Esophagus muscularis mucosa (tissue), 4 donors: ENCODE measurements at places on chromosomes 1 and 21. TPM values are rescaled to one million over a fixed set of nuclear protein-coding genes. Genes with fewer than 3 reads are reported as not detected.

GRCh38 chr1:32972814-32973428 is 8.3 kb upstream of the RNF19B start:
- no peaks in the 10 kb centered on the region for H3K27me3 ChIP-seq
- peak overlapping the region; percentile 80 for H3K4me3 ChIP-seq
- H3K4me1 ChIP-seq = peaks cover 19% of the 10 kb centered on the region
- peak overlapping the region; percentile 70 for H3K27ac ChIP-seq
- H3K36me3 ChIP-seq = no peaks in the 10 kb centered on the region

DNA sequence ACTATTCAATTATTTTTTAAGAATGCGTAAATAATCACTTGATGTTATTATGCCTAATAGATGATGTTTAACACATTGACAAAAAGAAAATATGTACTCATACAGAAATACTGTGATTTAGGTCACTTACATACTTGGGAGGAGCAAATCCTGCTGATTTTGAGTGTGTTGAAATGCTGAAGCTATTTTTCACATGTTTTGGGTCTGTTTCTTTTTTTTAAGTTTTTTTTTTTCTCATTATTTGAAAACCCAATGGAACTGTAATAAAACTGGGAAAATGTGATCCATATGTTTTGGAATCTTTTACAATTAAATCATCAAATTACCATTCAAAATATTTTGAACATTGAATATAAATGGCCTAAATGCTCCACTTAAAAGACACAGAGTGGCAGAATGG is 366.2 kb upstream of the ADAMTS5 start:
- H3K4me1 ChIP-seq = no peaks in the 10 kb centered on the region
- H3K27ac ChIP-seq = no peak overlapping the region
- H3K36me3 ChIP-seq = no peaks in the 10 kb centered on the region
- H3K27me3 ChIP-seq = no peaks in the 10 kb centered on the region
- no peak overlapping the region for H3K4me3 ChIP-seq

DNA sequence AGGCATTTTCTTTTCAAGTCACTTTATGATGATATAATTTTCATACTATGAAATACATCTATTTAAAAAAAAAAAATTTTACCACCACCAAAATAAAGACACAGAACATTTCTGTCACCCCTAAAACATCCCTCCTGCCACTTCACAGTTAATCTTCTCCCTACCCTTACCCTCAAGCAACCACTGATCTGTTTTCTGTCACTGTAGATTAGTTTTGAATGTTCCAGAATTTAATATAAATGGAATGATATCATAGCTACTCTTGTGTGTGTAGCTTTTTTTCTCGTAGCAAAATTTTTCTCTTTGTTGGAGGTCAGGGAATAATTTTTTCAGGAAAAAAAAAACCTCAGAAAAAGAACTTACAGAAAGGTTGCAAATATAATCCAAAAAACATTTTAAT is 152.7 kb downstream of the RHOU start:
- no peak overlapping the region for H3K27ac ChIP-seq
- H3K4me1 ChIP-seq = no peaks in the 10 kb centered on the region
- H3K36me3 ChIP-seq = no peaks in the 10 kb centered on the region
- H3K27me3 ChIP-seq = no peaks in the 10 kb centered on the region

- H3K36me3 ChIP-seq = no peaks in the 10 kb centered on the region
- no peaks in the 10 kb centered on the region for H3K27me3 ChIP-seq
- DNase-seq = no peak
- no peak overlapping the region for H3K4me3 ChIP-seq
Observed at GRCh38 chr1:9169601-9170137, 40.8 kb upstream of the GPR157 start.

- H3K27ac ChIP-seq = peak overlapping the region; percentile 49
- H3K27me3 ChIP-seq = no peaks in the 10 kb centered on the region
- peaks cover 30% of the 10 kb centered on the region for H3K4me1 ChIP-seq
- no peak overlapping the region for H3K4me3 ChIP-seq
- H3K36me3 ChIP-seq = no peaks in the 10 kb centered on the region
Observed at GRCh38 chr1:68111519-68112436, 61.4 kb upstream of the DIRAS3 start.

DNA sequence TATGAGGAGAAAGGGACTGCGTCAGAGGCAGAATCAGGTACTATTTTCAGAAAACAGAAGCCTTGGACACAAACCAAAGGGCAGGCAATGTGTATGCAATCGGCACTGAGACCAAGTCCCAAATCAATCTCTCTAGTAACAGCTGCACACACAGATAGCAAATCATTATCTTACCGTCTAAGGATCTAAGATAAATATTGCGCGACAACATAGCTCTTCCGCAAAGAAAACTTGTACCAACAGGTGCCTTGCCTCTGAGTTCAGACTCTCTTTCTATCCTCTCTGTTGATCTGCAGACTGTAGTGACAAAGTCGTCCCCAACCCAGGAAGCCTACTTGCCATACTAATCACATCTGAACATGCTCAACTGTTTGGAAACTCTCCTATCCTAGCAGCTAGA is 22.6 kb upstream of the SAMD13 start:
- H3K4me1 ChIP-seq = no peaks in the 10 kb centered on the region
- no peaks in the 10 kb centered on the region for H3K36me3 ChIP-seq
- DNase-seq = no peak
- H3K27me3 ChIP-seq = no peaks in the 10 kb centered on the region

- H3K36me3 ChIP-seq = no peaks in the 10 kb centered on the region
- H3K4me3 ChIP-seq = no peak overlapping the region
- DNase-seq = no peak
- H3K27me3 ChIP-seq = peaks cover 28% of the 10 kb centered on the region
- H3K27ac ChIP-seq = no peak overlapping the region
Observed at GRCh38 chr1:4762146-4762545, 107.7 kb downstream of the AJAP1 start.

DNA sequence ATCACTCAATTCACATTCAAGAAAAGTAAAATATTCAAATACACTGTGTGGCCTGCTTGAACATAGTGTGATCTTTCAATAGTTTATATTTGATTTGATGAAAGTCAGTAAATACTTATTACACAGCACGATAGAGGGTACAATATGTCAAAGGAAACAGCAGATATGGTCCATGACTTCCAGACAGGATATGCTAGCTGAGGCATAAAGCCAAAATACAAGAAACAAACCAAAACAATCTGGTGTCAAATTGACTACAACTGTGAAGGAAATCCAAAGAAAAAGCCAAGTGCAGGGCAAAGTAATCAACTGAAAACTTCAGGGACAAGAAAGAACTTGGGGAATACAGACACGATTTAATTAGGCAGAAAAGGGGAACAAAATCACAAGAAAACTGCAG is 19.3 kb downstream of the RRAGC start:
- H3K4me3 ChIP-seq = no peak overlapping the region
- H3K36me3 ChIP-seq = peaks cover 79% of the 10 kb centered on the region
- DNase-seq = no peak

DNA sequence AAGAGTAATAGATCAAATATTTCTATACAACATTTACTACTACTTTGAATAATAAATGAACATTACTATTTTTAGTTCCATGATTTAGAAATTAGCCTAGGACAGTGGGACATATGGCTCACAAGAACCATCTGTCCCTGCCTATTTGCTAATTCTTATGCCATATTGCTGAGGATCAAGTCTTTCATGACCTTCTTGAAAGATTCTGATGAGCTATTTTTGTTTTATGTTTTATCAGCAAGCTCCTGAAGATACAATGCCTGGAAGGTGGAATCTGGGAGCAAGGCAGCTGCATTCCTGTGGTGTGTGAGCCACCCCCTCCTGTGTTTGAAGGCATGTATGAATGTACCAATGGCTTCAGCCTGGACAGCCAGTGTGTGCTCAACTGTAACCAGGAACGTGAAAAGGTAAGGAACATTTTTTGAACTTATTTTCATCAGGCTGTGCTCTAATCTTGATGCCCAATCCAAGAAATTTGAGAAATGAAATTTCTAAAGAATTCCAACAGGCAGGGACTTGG is 326.7 kb downstream of the PAPPA2 start:
- no peaks in the 10 kb centered on the region for H3K27me3 ChIP-seq
- DNase-seq = no peak
- H3K4me3 ChIP-seq = no peak overlapping the region
- H3K27ac ChIP-seq = no peak overlapping the region
- H3K36me3 ChIP-seq = no peaks in the 10 kb centered on the region
- peaks cover 6% of the 10 kb centered on the region for H3K4me1 ChIP-seq

DNA sequence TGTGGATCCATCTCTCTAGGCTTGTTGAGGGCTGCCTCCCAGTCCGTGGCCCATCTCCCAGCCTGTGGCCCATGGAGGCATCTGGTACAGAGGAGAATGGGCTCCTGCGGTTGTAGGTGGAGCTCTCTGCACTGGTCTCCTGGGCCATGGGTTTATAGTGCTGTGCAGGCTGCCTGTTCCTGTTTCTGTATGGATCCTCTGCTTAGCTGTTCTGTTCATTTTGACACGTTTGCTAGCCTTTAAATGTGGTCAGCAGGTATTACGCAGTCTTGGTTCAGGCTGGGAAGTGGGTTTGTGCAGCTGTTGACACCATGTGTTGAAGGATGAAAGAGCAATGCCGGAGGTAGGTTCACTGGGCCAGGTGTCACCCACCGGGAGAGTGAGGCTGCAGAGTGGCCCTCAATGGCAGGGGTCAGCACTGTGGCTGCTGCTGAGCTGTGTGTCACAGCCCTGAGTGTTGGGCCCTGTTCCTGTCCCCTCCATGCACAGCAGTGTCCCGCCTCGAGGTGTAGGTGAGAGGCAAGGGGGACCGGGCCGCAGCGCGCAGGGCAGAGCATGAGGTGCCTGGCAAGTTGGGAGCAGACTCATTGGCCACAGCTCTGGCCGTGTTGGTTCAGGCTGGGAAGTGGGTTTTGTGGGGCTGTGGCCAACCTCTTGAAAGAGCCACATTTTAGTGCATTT is 39.0 kb downstream of the SNAP47 start:
- H3K27ac ChIP-seq = peak overlapping the region; percentile 65
- no peaks in the 10 kb centered on the region for H3K27me3 ChIP-seq
- no peak for DNase-seq
- no peak overlapping the region for H3K4me3 ChIP-seq
- peaks cover 26% of the 10 kb centered on the region for H3K4me1 ChIP-seq

DNA sequence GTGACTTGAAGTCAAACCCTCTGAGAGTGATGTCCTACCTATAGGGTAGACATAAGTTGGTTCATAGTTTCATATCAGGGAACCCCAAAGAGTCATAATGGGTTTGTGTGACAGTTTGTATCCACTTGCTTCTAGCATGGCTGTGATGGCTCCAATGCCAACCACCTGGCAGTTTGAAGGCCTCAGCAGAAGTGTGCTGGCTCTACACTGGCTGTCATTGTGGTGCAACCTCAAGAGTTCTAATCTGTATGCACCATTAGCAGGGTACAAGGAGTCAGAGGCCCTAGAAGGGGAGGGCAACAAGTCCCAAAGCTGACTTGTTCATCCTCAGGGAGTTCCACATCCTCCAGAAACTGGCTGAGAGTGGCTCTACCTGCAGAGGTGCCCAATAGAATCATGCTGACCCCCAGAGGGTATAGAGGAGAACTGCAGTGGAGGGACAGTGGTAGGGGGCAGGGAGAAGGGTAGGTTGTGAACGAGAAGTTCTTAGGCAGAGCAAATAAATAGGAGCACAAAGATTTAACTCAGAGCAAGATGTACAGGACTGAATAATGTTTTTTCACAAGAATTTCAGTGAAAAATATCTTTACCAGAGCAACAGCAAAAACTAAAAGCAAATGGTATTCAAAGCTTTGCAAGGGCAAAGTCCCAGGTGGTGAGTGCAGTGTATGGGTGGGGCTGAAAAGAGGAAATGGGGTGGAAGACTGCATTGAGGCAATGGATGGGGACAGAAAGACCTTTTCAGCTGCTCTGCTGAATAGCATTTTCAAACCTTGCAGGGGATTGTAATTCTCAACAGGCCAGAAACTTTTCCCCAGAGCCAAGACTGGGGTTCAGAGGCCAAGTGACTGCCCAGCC is 3.2 kb downstream of the FCRL2 start:
- no peak overlapping the region for H3K4me3 ChIP-seq
- H3K27me3 ChIP-seq = no peaks in the 10 kb centered on the region
- no peaks in the 10 kb centered on the region for H3K36me3 ChIP-seq
- no peak for DNase-seq
- H3K27ac ChIP-seq = no peak overlapping the region

KCNT2 gene
- 16.6 TPM for total RNA-seq

YARS1 gene
- 41.3 TPM for total RNA-seq

CFAP141 gene
- not detected for total RNA-seq

DNAH14 gene
- 16.6 TPM for total RNA-seq
